Dorsolateral prefrontal cortex (tissue), 122 donors: ENCODE measurements at places on chromosomes 6 and 20. TPM values are rescaled to one million over a fixed set of nuclear protein-coding genes. Genes with fewer than 3 reads are reported as not detected.

GRCh38 chr20:50977066-50978021 is 18.7 kb downstream of the MOCS3 start:
- no peak for DNase-seq

DNA sequence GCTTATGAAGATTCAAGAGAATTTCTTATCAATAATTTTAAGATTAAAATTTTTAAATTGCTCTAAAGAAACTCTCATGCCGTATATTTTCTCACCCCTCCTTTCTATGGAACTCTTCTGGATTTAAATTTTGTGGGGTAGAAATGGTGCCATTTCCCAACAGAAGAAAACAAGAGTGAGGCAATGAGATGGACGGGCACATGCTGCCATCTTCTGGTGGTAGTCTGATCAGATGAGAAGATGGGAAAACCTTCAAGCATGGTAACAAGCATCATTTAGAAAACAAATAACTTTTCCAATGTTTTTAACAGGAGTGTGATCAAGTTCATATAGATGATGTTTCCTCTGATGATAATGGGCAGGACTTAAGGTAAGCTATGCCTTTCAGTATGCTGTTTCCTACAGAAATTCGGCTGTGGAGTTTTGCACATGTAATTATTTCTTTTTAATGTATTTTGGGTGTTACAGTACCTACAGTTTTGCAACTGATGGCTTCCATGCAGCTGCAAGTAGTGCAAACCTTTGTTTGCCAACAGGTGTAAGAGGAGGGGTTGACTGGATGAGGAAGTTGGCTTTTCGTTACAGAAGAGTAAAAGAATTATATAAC is 271.4 kb downstream of the EYA4 start:
- peak; percentile 54 for DNase-seq

DNA sequence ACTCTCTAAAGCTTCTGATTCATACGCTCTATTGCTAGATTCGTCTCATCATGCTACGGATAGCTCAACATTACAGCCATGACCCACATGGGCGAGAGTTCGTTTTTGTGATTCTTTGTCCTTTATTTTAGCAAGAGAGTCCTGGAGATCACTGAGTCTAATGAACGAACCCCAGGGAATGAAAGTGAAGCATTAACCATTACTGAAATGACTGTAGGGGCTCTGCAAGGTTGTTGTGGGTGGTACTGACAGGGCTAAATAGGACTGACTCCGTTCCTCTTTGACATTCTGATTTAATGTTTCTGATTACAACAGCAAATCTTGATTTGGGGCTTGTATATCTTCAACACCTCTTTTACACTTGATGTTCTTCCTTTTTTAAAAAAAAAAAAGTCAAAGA is 13.7 kb upstream of the RTF2 start:
- no peak for DNase-seq

DNA sequence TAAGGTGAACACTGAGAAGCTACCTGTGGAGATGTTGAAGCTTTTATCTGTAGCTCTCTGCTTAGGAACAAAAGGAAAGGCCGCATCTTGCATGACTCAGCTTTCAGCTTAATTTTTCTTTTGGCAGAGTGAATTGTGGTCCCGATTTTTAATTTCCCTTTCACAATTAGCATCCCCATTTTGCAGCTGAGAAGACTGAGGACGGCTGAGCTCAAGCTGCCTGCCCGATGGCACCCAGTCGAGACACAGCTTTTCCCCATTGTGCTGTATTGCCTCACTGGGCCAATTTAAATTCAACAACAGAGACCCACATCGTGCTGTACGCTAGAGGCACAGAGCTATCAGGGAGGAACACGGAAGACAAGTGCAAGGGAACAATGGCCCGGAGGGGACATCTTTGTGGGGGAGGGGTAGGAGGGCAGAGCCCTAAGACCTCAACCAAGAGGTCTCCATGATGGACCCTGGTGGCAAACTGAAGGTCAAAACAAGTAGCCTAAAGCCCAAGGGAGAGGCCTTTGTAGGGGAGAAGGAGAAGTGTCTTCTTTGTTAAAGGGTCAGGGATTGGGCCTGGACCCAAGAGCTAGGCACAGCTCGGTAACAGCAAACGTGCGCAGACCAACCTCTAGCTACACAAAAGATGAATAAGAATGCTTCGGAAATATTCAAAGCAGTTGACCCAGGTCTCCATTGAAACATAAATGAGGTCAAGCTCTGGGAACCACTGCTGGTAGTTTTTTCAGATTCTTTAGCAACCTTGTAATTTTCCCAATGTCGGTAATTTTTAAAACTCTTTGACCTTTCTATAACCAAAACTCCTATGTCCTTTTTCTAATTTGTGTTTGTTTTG is 13.3 kb upstream of the QKI start:
- DNase-seq, result no peak

DNA sequence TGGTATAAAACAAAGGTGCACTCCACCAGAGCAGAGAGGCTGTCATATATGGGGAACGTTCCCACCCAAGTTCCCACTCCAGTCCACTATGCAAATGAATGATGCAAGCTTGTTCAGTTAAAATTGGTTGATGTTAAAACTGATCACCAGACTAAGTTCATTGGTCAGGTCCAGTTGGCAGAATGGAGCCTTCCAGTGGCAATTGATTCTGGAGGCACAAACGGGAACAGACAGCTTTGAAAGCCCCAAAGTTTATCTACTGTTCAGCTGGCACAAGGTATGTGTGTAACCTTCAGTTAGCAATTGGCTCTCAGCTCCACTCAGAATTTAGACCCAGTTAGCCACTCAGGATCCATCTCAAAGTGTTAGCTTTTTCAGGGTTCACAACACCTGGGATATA is 119.4 kb upstream of the CEP85L start:
- DNase-seq, result no peak

- no peak for DNase-seq
Observed at GRCh38 chr20:56630506-56631317, 1.6 kb downstream of the TFAP2C start.

- DNase-seq, result no peak
Observed at GRCh38 chr6:42046464-42047212, 3.7 kb upstream of the TAF8 start.

The C6orf15 gene
- not detected for total RNA-seq

The RUNX2 gene
- total RNA-seq, result 3.9 TPM

The BPI gene
- 0.94 TPM for total RNA-seq

The DEFB132 gene
- not detected for total RNA-seq
